NCI-H524 (cell line): ENCODE measurements at places on chromosomes 12 and 14.

GRCh38 chr14:22538671-22539228 lies 50.3 kb downstream of the DAD1 start:
- DNase-seq = no peak

DNA sequence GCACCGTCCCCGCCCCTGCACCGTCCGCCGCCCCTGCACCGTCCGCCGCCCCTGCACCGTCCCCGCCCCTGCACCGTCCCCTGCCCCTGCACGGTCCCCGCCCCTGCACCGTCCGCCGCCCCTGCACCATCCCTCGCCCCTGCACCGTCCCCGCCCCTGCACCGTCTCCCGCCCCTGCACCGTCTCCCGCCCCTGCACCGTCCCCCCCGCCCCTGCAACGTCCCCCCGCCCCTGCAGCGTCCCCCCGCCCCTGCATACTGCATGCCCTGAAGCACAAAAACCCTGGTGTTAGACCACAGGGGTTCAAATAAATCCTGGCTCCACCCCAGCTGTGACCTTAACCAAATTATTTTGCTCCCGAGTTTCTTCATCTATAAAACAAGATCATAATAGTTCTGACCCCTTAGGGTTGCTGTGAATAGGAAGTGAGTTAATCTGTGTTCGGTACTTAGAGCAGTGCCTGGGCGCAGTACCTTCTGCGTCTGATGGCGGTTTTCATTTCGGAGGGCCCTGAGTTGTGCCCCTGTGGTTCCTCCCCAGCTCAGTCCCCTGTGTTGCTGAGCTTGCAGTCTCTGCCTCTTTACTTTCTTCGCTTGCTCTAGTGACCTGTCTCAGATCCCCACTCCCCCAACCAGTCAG lies 38.1 kb downstream of the ESRRB start:
- no peak for DNase-seq

DNA sequence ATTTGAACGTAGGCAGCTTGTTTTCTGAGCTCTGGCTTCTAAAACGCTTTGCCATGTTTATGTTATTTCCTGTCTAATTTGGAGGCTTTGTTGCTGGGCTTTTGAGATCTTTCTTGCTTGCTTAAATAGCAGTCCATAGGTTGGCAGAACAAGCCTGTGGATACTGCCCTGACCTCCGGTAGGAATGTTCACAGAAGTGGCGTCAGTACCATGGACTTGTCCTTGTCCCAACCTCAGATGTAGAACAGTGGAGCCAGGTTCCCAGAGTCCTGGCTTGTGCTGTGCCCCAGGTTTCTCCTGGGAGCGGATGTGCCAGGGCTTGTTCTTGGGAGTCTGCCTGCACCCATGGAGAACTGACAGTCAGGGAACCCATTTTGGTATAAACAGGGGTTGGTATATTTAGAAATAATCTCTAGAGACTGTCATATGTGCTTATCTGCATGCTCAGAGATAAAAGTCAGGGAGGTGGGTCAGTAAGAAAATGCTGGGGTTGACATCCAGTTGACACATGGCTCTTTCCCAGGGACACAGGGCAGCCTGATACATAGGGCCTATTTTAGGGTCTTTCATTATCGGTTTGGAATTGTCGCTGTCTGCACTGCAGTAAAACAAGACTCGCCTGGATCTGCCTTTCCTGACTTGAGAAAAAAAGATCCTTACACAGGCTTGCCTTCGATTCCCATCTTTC lies 22.9 kb downstream of the CACNA1C start:
- DNase-seq = no peak

- DNase-seq = peak; percentile 79
Observed at GRCh38 chr12:95385246-95386035, 88.5 kb upstream of the METAP2 start.

GRCh38 chr14:88196116-88196890 lies 126.8 kb downstream of the KCNK10 start:
- DNase-seq = no peak

GRCh38 chr12:108103087-108103486 lies 26.0 kb upstream of the WSCD2 start:
- no peak for DNase-seq

DNA sequence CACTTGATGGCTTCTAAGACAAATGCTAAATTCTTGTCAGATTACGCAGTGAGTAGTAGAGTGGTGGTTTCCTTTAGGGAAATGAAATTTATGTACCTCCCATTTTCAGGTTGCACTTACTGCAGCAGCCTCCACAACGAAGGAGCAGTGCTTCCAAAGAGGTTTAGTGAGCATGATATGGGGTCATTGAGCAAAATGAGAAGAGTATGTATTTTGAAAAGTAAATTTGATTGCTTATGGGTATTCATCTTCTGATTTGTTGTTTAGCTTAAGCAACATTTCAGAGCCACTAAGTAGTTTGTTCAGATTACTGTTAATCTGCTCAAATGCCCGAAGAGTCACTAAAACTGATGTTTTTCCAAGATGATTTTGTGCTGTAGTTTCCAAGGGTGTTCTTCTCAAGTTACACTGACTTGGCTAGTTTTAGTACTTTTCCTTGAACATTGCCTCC lies 493.6 kb downstream of the PCNX1 start:
- no peak for DNase-seq

GRCh38 chr14:99196310-99196650 lies 75.7 kb downstream of the BCL11B start:
- no peak for DNase-seq

- no peak for DNase-seq
Observed at GRCh38 chr14:51654533-51654845, 2.8 kb downstream of the FRMD6 start.

DNA sequence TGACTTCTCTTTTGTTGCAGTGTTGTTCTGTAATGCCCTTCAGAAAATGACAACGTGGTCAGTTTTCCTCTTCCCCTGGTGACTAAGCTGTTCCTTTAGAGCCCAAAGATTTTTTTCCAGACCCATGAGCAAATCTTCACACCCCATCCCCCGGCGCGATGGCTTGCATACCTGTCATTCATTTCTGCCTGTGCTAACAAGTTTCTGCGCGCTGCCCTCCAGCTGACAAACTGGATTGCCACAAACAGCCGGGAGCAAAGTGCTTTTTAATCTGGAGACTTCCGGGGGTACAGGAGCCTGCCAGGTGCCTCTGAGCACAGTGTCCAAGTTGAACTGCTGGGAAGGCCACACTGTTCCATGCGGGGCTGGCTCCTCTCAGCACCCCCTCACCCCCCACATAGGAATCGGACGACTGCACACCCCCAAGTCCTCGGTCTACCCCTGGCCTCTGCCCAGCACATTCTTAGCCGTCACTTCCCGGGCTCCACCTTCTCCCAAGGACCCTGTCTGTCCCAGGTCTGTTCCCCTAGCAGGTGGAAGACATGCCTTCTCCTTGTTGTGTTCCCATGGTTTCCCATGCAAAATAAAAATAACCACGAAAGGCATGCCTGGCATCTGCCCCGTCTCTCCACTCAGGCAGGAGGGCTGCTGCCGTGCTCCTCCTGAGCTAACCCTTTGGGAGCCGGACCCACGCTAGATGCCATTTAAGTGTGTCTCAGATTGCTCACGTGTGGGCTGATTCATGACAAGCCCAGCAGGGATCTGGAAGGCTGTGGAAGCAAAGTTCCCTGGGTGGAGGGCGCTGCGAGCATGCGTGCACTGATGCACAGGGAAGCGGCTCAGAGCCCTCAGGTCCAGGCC lies 14.1 kb downstream of the RILPL1 start:
- no peak for DNase-seq

GRCh38 chr12:22409377-22410164 lies 75.1 kb upstream of the ST8SIA1 start:
- DNase-seq = no peak

- no peak for DNase-seq
Observed at GRCh38 chr14:33776871-33777270, 174.0 kb downstream of the EGLN3 start.

DNA sequence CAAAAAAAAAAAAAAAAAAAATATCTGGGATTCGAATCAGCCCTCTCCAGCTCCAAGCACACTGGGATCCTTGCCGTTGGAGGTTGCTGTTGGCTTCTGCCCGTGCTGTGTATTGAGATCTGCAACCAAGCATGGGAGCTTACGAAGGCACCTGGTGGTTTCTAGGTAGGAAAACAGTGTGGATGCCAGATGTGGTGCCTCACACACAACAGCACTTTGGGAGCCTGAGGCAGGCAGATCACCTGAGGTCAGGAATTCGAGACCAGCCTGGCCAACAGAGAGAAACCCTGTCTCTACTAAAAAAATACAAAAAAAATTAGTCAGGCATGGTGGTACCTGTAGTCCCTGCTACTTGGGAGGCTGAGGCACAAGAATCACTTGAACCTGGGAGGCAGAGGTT lies 47.4 kb downstream of the ATF7 start:
- no peak for DNase-seq

- no peak for DNase-seq
Observed at GRCh38 chr12:58764100-58764953, 156.0 kb downstream of the LRIG3 start.

- DNase-seq = no peak
Observed at GRCh38 chr12:15679151-15679550, 110.0 kb downstream of the EPS8 start.

- no peak for DNase-seq
Observed at GRCh38 chr14:103374121-103374520, 11.1 kb upstream of the MARK3 start.

GRCh38 chr14:65303190-65303898 lies 109.2 kb upstream of the FUT8 start:
- no peak for DNase-seq

- no peak for DNase-seq
Observed at GRCh38 chr14:76168531-76168930, 16.8 kb downstream of the GPATCH2L start.

- no peak for DNase-seq
Observed at GRCh38 chr12:52537101-52537500, 15.8 kb downstream of the KRT71 start.

DNA sequence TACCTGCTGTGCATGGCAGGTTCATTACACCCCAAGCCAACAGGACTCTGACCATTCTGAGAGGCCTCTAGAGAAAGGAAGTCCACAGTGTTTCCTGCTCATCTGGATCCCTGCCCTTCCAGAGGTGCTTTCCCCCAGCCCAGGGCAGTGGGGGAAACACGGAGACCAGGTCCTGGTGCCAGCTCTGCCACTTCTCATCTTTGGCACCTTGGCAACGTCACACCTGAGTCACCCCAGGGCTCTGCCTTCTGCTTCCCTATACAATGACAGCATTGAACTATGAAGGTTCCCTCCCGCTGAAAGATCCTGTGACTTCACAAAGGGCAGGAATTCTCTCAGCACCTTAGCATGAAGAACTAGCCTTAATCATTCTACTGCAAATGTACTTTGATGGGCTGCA lies 74.9 kb downstream of the ANO2 start:
- no peak for DNase-seq

DNA sequence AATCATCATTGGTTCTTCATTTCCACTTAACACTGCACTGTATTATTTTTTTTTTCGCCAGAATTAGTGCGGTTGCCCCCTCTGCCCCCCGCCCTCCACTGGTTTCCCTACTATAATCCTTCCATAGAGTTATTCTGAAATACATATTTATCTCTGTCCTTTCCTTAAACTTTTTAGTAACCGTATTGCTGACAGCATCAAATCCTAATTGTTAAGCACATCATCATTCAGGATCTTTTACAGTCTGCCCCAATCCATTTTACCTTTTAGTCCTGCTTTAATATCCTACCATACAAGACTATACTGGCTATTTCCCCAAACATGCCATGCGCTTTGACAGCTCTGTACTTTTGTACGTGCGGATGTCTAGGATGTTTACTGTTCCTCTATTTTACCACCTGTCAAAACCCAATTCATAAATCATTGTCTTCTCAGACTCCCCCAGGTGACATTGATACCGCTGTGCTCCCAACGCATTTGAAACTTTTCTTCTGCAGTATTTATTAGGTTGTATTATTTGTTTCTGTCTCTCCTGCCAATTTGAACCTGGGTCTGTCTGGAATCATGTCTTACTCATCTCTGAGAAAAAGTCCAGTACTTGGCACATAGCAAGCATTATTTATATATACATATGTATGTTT lies 1.0 kb downstream of the FGFR1OP2 start:
- peak; percentile 16 for DNase-seq

GRCh38 chr14:93688239-93688666 lies 100.0 kb downstream of the PRIMA1 start:
- no peak for DNase-seq

DNA sequence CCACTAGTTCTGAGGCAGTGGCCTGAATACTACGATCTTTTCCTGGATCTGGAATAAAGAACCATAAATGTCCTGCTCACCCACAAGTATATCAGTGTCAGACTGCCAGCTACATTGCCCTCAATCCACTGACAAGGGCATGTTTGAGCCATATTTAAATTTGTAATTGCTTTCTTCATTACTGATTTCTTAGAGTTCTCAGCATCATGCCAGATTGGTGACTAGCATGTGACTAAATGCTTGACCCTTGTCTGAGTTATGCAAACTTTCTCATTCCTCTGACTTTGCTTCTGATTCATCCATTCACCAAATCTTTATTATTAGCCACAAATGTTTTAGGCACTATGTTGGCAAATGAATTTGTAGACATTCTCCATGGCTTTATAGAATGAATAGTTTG lies 143.6 kb upstream of the SLC16A7 start:
- DNase-seq = no peak

DNA sequence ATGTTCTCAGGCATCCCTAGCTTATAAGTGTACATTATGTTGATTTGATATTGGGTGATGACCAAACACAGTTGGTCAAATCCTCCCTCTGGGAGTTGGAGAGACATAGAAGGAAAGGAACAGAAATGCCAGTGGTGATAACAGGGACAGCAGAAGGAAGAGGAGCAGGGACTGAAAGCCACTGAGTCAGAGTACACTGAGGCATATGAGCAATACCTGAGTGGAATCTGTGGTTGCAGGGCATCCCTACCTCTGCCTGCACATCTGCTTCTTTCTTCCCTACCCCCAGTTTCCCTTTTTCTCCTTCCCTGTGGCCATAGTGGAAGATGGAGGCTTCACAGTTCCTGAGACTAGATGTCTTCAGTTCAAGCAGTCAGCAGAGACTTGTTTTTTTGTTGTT lies 44.9 kb downstream of the BICD1 start:
- no peak for DNase-seq

GRCh38 chr12:32312049-32312670 lies 87.2 kb upstream of the FGD4 start:
- no peak for DNase-seq

GRCh38 chr14:73774671-73775070 lies 60.5 kb upstream of the PNMA1 start:
- DNase-seq = no peak

- DNase-seq = no peak
Observed at GRCh38 chr12:88922816-88923215, 342.5 kb upstream of the KITLG start.

- DNase-seq = no peak
Observed at GRCh38 chr12:78586790-78587189, 277.8 kb upstream of the SYT1 start.
